Endothelial cell (in vitro differentiated cells): ENCODE measurements at places on chromosomes 5 and 9. TPM values are rescaled to one million over a fixed set of nuclear protein-coding genes. Genes with fewer than 3 reads are reported as not detected.

SOX30 gene
- 0.15 TPM for total RNA-seq

SLC6A3 gene
- total RNA-seq = 0.10 TPM

CNTNAP3 gene
- 1.5 TPM for total RNA-seq

FAM114A2 gene
- total RNA-seq = 28.4 TPM

DAB2 gene
- total RNA-seq = 70.7 TPM

DMRT3 gene
- not detected for total RNA-seq

CNTNAP3B gene
- 4.1 TPM for total RNA-seq

FGF10 gene
- total RNA-seq = 0.15 TPM

MBLAC2 gene
- 3.8 TPM for total RNA-seq

NR2F1 gene
- 2.1 TPM for total RNA-seq

GLIPR2 gene
- total RNA-seq = 6.3 TPM

CCDC152 gene
- total RNA-seq = 2.8 TPM

EIF4E1B gene
- total RNA-seq = 0.54 TPM

MLANA gene
- not detected for total RNA-seq

TAF1L gene
- not detected for total RNA-seq

ITGA2 gene
- total RNA-seq = 15.1 TPM

PRRX2 gene
- 0.21 TPM for total RNA-seq

SPATA31D4 gene
- total RNA-seq = not detected

CDC20B gene
- total RNA-seq = not detected
